ENCODE measurements at places on chromosomes 3 and 15.
A peak's percentile ranks its signal among the peaks of the same experiment; 100 is the strongest.

- DNase-seq = no peak
Observed at GRCh38 chr3:137787529-137787928, 23.4 kb downstream of the SOX14 start.

- DNase-seq = peak; percentile 41
Observed at GRCh38 chr3:52333869-52334557, 17.9 kb downstream of the DNAH1 start.

DNA sequence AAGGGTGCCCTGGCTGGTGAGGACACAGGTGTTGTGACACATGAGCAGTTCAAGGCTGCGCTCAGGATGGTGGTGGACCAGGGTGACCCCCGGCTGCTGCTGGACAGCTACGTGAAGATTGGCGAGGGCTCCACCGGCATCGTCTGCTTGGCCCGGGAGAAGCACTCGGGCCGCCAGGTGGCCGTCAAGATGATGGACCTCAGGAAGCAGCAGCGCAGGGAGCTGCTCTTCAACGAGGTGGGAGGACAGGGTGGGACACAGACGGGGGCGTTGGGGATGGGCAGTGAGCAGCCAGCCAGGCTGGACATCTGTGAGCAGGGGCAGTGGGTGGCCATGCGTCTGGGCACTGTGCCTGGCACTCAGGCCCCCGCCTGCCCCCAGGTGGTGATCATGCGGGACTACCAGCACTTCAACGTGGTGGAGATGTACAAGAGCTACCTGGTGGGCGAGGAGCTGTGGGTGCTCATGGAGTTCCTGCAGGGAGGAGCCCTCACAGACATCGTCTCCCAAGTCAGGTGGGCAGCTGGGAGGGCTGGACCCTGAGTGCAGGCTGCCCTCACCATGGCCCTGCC is 10.3 kb downstream of the ANKRD63 start:
- DNase-seq = no peak

DNA sequence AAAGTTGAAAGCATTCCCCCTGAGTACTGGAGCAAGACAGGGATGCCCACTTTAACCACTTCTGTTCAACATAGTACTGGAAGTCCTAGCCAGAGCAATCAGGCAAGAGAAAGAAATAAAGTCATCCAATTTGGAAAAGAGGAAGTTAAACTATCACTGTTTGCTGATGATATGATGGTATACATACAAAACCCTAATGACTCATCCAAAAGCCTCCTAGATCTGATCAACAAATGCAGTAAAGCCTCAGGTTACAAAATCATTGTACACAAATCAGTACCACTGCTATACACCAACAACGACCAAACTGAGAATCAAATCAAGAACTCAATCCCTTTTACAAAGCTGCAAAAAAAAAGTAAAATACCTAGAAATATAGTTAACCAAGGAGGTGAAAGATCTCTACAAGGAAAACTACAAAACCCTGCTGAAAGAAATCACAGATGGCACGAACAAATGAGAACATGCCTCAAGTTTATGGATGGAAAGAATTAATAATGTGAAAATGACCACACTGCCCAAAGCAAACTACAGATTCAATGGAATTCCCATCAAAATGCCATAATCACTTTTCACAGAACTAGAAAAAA is 40.3 kb downstream of the RPL39L start:
- no peak for DNase-seq

DNA sequence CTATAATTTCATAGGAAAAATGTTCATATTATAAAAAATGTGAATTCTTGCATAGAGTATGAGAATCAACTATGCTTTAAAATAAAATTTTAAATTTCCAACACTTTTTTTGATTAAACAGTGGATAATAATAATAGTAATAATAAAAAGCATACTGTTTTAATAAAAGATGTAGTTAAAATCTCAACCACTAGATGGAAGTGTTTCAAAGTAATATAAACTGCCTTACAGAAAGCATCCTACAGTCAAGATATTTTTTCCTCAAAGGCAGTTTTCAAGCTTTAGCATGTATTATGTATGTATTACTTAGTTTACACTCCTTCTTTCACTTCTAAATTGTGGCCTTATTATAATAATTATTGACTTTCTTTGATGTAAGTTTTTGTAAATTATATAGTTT is 217.5 kb downstream of the CHL1 start:
- peak; percentile 10 for DNase-seq

DNA sequence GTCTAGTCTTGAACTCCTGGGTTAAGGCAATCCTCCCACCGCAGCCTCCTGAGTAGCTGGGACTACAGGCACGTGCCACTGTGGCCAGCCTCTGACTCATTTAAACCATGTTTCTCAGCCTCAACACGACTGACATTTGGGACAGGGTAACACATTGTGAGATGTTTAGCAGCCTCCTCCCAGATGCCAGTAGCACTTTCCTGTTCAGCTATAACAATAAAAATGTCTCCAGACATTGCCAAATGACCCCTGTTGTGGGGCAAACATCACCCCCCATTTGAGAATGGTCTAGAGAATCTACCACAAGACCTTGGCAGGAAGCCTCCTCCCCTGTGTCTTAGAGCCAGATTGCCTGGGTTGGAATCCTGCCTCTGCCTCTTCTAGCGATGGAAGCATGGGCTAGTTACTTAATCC is 8.4 kb downstream of the TMEM40 start:
- no peak for DNase-seq

- DNase-seq = no peak
Observed at GRCh38 chr3:31043184-31043819, 148.8 kb upstream of the GADL1 start.

DNA sequence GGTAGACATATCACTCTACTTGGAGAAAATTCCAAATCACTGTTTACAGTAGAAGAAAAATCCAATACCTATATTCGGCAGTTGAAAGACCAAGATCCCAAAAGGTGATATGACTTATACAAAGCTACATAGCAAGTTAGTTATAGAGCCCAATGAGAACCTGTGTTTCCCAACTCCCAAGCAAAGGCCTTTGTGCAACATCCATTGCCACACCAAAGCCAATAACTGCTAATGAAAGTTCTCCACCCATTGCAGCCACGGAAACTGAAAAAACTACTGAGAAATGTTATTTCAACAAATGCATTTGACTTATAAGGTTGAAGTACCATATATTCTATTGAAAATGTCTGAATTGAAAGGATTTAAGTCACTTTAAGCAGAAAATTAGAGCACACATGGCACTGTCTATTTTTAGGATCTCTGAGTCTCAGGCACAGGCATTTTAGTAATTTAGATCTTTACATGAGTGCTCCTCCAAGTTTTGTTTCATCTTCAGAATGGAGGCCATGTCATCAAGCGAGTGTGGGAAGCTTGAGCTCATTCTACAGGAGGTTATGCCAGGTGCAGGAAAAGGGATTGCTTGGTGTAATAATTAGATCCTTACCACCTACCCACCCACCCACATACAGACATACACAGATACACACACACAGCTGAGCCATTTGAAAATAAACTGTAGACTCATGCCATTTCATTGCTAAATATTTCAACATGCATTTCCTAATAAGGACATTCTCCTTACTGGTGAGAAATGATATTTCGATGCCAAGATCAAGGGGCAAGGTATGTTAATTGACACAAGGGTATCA is 19.7 kb upstream of the ANO10 start:
- no peak for DNase-seq

DNA sequence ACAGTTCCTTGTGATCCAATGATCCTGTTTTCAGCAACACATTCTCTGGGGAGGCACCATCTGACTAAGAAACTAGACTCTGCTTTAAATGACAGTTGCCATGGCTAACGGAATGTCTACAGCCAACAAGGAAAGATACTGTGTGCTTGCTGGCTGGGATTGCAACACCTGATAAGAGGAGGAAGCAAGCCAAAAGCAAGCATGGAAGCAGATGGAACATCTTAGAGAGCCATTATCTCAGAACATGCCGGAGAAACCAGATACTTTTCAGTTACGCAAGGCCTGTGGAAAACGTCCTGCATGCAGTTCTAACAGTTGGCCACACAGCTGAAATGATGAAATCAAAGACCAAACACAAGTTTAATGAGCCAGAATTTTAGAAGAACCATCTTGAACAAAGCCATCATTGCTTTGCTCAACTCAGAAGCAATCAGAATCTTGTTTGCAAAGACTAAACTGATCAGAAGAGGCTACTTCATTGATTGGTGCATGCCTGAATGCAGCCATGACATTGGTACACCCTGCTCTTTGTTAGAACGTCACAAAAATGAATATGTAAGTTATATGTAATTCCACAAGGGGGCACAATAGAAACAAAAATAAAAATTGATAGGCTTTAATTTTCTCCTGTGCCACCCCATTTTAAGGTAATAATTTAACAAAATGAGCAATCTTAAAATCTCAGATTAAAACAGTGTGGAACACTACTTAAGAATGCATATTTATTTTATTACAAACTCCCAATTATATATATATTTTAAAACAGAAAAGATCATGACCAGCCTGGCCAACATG is 50.8 kb downstream of the GXYLT2 start:
- peak; percentile 11 for DNase-seq

DNA sequence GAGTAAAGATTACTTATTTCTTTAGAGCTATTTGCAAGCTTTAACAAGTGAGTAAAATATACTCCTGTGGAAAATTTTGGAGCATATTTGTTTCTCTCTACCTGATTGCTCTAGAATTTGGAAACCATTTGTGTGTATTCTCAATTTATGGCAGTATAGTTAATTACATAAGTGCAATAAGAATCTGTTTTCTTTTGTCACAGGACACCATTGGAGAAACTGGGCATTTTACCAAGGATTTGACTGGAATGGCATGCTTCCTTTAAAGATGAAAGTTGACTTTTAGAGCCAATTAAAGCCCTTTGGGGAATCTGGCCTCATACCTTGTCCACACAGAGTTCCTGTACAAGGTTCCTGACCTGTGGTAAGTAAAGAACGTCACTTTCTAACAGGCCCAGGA is 38.4 kb downstream of the PAQR5 start:
- DNase-seq = no peak

DNA sequence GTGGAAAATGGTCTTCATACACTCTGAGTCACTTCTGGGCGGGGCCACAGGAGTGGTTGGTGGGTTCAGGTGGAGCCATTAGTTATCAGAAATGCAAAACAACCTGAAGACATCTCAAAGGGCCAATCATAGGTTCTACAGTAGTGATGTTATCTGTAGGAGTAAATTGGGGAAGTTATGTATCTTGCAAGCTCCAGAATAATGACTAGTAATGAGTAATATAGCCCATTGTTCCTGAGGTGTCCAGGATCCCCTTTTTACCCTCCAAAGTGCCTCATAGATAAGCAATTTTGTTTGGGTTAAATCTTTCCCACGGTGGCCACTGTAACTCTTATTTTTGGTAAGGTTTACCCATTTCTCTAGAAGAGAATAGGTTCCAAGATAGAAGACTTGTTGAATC is 91.7 kb downstream of the PIK3R4 start:
- no peak for DNase-seq

DNA sequence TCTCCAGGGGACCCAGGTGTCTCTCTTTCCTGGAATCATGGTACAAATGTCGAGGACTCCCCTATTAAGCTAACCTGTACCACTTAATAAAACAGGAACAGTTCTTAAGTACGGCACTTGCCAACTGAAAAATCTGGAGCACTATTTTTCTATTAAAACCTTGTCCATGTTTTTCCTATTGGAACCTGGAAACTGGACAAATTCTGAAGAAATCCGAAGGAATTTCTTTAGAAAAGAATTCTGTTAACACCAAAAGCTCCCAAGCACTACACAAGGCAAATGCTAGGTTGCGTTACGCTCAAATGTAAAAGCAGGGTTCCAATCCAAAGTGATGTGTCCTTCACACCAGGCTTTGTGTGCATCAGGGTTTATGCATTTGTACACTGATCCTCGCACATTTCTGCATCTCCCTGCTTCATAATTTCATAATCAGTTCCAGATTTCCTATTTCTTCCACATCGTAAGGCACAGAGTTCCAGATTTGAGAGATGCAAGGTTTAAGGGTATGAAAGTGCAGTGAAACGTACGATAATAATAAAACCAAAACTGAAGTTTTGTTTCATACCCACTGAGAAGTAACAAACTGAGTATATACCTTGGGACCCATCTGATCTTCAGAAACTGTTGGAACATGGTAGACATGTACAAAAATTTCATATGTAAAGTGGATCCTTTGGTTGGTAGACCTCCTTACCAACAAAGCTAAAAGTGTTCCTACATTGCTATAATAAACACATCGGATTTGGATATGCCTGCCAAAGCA is 132.1 kb upstream of the WNT5A start:
- no peak for DNase-seq

- no peak for DNase-seq
Observed at GRCh38 chr3:193187070-193187722, 53.8 kb upstream of the PLAAT1 start.

GRCh38 chr15:29268706-29269484 is 727 bp downstream of the NSMCE3 start:
- DNase-seq = no peak

GRCh38 chr15:73386886-73387506 is 18.2 kb upstream of the HCN4 start:
- DNase-seq = no peak

GRCh38 chr15:98725874-98726273 is 77.5 kb downstream of the IGF1R start:
- DNase-seq = no peak

DNA sequence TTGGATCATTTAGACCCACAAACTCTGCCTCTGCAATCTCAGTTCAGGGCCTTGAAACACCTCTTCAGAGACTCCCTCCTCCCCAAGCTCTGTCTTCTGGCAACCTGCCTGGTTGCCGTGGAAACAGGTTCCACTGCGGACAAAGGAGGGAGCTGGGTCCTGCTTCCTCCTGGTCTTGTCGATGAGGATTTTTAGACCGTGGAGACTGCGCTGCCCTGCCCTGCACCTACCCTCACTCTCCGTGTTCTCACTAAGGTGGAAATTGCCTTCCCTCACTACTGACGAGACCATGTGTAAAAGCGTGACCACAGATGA is at the start of gene RTP1:
RTP1 (plus strand) TSS at position 152 of the 315 bp plus-strand sequence; CDS start at position 182, 30 bp downstream.
- DNase-seq = no peak

DNA sequence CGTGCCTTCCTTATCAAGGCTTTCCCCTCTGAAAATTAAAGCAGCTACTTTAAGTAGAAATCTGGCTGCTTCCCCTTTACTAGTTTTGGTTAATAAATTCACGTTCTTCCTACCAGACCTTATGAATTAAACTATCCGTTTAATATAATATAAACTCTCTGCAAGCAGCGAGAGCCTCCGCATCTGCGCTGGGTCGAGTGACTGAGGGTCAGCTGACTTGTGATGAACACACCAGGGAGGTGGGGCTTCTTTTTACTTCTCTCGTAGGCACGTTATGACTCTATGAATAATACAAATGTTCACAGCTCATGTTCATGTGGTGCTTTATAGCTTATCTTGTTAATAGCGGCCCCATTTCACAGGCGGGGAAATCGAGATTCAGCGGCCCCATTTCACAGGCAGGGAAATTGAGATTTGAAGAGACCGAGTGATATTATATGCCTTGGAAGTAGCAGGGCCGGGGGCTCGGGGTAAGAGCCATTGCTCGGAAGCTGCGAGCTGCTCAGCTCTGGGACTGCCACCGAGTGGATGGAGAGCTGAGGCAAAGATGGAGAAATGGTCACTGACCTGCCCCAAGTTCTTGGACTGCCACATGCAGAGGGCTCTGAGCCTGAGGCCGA is 8.3 kb downstream of the MUC4 start:
- DNase-seq = no peak

- DNase-seq = no peak
Observed at GRCh38 chr15:60384053-60384452, 13.7 kb downstream of the ANXA2 start.
